Activated CD4-positive, alpha-beta T cell treated with anti-CD3 and anti-CD28 coated beads, Interleukin-2, amount 50 U/mL, for 24 hours (primary cell): ENCODE measurements at places on chromosomes 2 and 18.

GRCh38 chr2:126902859-126903258 is 4.2 kb downstream of the TEX51 start:
- no peak for DNase-seq

DNA sequence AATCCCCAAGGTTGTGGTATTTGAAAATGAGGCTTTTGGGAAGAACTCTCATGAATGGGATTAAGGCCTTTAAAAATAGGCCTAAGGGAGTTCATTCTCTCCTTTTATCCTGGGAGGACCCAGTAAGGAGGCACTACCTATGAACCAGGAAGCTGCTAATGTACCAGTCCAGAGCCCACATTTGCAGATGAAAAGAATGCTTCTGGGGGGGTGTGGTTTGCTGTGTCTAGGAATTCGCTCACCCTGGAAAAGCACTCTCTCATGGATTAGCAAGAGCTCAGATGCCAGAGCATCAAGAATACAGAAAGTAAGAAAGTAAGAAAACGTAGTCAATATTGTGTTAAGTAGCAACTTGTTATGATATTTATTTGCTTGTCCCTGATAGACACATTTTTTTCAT is 785.7 kb upstream of the GYPC start:
- no peak for DNase-seq

DNA sequence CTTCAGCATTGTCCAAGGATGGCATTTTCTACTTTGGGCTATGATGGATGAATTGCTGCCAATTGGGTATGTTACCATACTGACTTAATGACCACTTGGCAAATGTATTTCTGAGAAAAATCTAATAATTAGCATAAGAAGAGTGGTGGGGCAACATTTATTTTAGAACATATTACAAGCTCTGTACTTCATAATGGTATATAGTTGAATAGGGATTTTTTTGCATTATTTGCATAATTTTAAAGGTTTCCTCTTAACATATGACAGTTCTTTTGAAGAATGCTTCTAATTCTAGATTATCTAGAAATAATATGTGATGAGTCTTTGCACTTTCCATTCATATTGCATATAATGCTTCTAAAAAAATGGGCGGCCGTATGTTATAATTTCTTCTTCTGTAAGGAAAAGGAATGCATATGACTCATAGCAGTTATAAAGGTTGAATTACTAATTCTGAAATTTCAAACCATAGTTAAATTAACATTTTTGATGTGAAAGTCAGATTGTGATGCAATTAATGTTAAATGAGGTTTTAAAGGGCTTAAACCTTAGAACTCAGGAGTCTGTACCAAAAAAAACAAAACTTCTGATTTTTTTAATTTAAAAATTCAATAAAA is 1652.3 kb upstream of the SLC39A10 start:
- no peak for DNase-seq

DNA sequence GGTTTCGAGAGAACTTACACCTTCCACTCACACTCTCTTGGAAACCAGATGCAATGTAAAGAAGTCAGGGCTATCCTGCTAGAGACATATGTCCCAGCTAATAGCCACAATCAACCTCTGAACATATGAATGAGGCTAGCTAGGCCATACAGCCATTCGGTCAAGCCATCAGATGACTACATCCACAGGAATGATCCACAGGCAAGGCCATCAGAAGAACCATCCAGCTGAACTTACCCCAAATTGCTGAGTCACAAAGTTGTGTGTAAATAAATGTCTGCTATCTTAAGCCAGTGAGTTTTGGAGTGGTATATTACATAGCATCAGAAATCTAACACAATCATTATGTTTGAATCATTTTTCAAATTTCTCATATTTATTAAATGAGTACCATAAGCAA is 5.2 kb upstream of the SPAST start:
- no peak for DNase-seq

DNA sequence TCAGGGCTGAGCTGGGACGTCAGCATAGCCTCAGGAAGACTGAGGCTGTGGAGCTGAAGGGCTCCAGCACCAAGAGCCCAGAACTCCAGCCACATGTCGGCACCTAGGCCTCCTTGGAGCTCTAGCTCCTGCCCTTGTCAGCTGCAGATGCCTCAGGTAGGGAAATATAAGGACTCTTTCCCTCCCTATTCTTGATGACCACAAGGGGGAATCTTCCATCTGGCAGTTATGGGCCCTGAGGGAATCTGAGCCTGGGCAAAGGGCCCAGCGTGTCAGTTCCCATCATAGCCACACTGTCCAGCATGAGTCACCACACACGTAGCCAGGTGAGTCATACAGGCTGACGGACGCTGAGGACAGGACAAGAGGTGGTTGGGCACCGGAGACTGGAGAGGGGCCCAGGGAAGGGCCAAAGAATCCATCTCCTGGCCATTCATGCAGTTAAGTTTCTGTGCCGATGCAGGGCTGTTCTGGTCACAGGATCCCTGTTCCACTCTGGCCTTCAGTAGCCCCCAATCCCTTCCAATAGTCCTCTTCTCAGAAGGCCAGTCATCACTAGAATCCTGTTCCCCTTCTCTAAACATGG is 1.8 kb downstream of the MPV17 start:
- no peak for DNase-seq

GRCh38 chr2:12533337-12534005 is 183.3 kb upstream of the TRIB2 start:
- no peak for DNase-seq

- DNase-seq = no peak
Measured at GRCh38 chr2:123715467-123715982, 309.6 kb upstream of the CNTNAP5 start.

DNA sequence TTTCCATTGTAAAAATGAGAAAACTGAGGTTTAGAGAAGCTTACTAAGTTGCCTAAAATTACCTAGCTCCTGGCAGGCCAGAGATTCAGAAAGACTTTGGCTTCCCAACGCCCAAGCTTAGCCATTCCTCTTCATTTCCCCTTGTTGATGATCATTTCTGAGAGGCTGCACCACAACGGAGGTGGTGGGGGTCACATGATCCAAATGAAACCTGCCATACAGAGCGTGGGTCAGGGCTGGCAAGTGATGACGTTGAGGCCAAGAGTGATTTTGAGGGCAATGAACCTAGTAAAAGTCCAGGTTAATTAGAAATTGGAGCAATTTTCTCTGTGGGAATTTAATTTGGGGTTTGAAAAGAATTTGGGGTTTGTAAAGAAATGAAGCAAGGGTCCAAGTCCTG is 109.9 kb downstream of the TMEM182 start:
- DNase-seq = no peak

GRCh38 chr2:222049946-222050345 is 248.9 kb downstream of the PAX3 start:
- no peak for DNase-seq

GRCh38 chr18:39795350-39795749 is 2159.7 kb upstream of the PIK3C3 start:
- no peak for DNase-seq
